ENCODE measurements at places on chromosomes 2 and 18.

DNA sequence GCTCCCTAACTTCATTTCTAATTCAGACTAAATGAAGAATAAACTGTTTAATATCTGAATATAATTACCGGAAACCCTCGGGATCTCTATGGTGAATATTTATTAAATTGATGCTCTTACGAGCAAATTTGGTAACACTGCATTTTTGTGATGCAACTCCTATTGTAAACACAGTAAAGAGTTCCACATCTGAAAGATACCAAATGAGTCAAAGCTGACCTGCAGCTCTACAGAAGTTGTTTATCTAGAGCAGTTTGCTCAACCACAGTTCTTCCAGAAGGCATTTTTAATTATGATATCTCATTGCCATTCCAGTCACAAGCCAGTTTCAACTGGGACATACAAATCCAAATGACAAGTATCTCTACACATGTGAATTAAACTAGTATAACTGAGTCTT, 129.7 kb downstream of the PKP4 start:
- DNase-seq, result peak; percentile 69

- DNase-seq, result no peak
Measured at GRCh38 chr18:57683470-57683869, 61.8 kb upstream of the NARS1 start.

DNA sequence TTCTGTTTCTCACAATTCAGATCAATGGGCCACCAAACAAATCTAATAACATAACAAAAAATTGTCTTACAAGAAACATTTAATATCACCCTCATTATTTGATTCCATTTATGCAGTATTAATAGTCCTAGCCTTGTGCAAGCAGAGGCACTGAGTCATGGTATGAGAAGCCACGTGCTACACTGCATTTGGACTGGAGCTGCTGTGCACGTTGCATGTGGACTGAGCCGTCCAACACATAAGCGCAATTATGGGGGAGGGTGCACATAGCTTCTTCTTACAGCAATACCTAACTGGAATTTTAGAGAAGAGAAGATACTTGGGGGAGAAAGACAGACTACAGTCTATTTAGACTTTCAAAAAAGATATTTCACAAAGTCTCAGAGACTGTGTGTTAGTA, 329.6 kb upstream of the ID2 start:
- no peak for DNase-seq

DNA sequence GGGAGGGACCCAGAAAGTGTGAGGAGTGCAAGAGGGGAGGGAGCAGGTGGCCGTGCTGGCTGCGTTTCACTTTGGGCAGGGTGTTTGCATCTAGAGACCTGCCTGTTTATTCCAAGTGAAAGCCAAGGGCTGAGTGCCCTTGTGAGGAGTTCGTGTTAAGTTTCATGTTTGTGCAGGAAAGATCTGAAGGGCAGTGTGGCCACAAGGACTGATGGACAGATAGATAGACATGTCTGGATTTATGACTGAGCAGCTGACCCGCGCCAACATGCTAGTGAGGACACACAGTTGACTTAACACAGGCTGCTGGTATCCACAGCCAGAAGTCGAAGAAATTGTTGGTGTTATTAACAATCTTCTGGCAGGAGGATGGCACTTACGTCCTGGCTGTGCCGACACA, 387.6 kb upstream of the TNP1 start:
- DNase-seq, result no peak

DNA sequence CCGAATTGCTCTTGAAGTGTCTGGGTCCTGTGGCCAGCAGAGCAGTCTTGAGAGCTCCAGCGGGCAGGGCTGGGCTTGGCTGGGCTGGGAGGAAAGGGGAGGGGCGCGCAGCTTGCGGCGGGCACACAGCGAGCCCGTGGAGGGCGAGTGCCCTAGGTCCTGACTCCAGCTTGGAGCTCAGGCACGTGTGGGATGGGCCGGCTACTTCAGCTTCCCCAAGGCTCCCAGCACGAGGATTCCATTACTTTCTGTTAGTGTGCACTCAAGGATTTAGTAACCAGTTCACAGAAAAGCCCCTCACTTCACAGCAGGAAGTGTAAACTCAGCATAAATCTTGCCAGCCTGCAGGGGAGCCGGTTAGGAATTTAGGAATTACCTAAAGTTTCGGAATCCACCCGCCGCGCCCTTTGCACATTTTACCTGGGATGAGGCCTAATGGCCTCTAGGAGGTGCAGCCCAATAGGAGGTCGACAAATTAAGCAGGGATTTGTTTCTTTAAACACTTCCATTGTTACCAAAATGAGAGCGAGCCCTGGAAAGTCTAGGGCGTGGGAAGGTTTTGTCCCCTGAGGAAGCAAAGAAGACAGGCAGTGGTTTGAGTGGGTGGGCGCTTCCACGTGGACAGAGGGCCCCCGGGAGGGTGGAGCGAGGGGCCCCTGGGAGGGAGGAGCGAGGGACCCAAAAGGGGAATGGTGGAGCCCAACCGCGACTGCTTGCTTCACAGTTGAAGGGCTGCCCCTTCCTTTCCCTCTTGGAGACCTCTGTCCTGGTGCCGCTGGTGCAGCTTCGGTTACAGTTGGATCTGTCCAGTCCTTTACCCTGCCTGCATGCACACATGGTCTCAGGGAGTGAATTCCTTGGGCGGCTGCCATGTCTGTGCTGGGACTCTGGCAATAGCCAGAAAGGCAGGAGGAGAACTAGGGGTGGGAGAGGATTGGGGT, 93.3 kb downstream of the CTAGE1 start:
- DNase-seq, result no peak

- no peak for DNase-seq
Measured at GRCh38 chr2:138123741-138124140, 159.5 kb downstream of the HNMT start.

DNA sequence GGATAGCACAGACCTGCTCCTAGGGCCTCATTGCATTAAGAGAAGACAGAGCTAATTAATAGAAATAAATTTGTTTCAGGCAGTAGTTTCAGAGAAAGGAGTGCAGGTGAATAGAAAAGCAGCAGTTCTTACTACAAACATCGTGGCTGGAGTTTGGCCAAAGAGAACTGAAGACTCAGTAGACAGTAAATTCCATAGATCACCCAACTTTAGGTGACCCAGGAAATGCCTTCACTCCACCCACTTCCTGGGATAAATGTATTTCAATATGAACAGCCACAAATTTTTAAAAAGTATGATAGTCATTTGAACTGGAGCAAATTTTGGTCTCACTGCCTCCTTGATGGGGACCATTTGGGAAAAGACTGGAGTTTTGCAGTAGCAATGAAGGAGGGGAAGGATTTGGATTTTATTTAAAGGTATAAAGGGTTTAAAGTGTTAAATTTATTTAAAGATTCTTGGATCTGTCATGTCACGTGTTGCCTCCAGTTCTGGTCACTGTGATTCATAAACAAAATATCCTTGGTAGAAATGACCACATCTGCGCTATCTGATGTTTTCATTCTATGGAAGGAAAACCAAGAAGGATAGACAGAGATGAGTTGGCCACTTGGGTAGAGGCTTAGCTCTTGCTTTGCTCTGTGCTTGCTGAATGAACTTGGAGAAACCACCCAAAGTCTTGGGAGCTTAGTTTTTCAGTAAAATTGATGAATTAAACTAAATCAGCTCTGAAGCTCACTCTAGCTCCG, 390.2 kb downstream of the THSD7B start:
- DNase-seq, result peak; percentile 67

DNA sequence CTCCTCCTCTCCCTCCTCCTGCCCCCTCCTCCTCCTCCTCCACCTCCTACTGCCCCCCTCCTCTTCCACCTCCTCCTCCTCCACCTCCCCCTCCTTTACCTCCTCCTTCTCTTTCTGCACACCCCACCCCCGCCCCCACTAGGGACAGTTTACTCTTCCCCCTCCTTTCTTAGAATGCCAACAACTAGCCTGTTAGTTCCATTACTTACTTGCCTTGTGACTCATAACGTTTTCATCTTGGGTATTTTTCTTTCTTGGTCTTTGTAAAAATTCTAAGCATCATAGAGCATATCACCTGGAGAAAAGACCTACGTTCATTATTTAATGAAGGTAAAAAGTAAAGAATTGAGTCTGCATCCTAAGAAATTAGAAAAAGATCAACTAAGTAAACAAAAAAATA, 165.3 kb downstream of the NEDD4L start:
- no peak for DNase-seq
